ENCODE measurements at places on chromosomes 3 and 15. TPM values are rescaled to one million over a fixed set of nuclear protein-coding genes. Genes with fewer than 3 reads are reported as not detected.
A peak's percentile ranks its signal among the peaks of the same experiment; 100 is the strongest.

Gene WDR76
- total RNA-seq = 41.4 TPM

Gene GOLGA6A
- total RNA-seq = not detected

DNA sequence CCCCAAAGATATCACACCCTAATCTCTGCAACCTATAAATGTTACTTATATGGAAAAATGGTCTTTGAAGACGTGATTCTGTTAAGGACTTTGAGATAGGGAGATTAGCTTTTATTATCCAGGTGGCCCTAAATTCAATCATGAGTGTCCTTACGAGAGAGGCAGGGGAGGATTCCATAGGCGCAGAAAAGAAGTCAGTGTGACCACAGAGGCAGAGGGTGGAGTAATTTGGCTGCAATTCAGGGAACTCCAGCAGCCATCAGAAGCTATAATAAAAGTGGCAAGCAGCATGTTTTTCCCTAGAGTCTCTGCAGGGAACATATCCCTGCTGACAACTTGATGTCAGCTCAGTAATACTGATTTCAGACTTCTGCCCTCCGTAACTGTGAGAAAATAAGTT lies 315.2 kb upstream of the ROBO2 start:
- no peak for DNase-seq

DNA sequence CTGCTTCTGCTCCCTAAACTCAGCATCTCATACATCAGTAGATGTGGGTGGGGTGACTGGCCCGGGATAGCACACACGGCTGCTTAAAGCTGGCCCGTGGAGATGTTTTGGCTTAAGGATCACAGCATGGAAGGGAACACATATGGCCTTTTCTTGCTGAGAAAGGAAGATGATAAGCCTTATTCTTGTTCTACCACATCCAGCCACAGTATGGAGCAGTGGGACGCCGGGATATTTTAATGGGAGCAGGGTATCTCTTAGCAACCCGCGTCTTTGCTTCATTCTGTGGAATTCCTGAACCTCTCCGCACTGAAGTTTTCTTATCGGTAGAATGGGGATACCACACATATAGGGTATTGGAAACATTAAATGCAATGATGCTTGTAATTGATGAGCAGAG lies 94.1 kb upstream of the PROK2 start:
- DNase-seq = no peak

DNA sequence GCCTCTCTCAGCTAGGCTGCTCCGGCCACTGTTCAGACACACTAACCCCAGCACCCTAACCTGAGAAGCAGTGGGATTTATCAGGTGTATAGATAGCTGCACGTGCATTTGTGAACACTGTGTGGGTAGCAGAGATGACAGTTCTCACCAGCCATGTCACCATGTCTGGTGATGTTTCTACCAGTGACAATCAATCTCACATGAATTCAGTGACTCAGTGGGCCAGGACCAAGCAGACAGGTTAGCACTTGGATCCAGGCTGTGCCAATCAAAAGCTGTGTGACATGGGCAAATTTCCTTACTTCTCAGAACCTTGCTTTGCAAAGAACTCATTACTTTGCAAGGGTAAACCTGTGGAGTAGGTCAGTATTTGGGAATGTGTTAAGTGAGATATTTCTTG lies 65.3 kb upstream of the GATM start:
- no peak for DNase-seq

Gene ARL6IP5
- 66.8 TPM for total RNA-seq

DNA sequence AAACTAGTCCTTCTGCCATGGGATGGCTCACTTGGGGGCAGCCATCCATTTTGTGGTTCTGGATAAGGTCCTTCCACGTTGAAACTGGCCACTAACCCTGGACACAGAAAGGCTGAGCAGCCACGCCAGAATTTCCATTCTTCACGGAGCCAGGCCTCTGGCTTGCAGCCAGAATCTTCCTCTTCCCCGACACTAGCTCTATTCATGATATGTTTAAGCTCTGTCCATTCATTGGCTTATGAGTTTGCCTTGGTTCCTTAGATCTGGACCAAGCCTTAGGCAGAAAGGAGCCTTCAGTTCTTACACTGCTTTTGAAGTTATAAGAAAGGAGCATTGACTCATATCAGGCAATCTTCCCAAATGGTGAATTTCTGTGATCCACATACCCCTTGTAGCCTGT lies 288.4 kb upstream of the GOLGA6L4 start:
- DNase-seq = no peak

- DNase-seq = no peak
Observed at GRCh38 chr15:82554849-82555248, 14.6 kb upstream of the RPS17 start.

Gene MGLL
- total RNA-seq = 4.6 TPM

DNA sequence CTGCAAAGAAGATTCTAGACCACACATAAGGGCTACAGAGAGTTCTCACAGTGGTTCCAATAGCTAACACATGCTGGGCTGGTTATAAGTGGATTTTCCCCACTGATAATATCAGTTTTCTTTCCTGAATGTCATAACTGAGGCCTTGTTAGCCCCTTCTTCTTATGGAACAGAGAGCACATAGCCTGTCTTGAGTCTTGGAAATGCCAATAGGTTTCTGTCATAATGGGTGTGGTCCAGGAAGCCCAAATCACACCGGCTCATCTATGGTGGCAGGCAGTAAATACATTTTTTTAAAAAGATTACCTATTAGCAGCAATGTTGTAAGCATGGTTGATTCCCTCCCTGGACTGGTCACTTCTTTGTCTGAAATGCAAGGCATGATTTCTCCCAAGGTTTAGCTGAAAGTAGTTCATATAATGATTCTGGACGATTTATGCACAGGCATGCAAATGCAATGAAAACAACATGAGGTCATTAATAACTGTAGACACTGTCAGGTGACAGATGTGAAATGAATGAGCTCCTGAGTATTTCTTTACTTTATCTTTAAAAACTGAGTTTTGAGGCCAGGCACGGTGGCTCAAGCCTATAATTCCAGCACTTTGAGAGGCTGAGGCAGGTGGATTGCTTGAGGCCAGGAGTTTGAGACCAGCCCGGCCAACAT lies 67.2 kb upstream of the ATP2C1 start:
- no peak for DNase-seq

DNA sequence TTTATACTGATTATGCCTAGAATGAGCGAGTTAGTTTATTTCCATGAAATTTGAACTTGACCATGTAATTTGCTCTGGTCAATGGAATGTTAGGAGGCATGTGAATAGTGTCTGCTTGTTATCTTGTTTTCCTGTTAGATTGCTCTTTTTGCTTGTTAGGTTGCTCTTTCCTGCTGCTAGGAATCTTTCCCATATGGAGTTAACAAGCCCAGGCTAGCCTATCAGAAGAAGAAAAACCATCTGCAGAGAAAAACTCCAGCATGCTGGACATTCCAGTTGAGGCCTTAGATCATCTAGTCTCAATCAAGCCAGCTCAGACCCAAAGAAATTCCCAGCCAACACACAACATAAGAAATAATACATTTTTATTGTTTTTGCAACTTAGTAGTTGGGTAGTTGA lies 470.2 kb upstream of the AGTR1 start:
- no peak for DNase-seq

DNA sequence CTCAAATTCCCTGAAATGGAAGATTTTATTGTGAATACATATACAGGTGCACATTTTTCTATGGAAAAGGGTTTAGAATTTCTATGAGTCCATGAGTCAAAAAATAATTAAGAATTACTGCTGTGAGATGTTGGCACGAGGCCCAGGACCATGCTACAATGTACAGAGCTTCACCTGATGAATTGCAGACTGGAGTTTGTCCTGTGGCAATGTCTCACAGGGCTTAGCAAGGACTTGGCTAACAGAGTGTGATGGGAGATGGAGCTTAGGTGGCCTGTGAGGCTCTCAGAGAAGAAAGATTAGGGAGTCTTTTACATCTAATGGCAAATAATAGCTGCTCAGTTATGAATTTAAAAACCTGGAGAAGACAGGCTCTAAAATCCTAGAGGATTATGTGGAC lies 219.5 kb upstream of the CBLB start:
- DNase-seq = no peak

DNA sequence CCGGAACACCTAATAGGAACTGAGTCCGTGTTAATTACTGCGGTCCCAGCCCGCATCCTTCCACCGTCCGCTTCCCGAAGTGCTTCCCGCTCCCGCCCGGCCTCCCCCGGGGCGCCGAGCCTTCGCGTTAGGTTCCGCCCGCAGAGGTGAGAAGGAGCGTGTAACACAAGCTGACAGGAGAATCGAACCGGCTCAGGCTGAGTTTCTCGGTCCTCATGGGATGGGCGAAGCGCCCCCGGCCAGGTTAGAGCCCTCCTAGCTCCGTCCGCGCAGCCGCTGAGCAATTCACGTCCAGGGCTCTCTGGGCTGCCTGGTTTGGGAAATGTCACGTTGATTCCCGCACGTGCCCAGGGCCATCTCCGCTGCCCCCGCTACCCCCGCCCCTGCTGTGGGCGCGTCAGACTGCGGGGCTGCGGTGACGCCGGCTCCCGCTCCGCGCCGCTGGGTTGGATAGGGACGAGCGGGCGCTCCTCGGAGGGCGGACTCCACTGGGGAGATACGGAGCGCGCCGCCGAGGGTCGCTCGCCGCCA lies 954 bp downstream of the CLDN11 start:
- DNase-seq = no peak

Gene KIF7
- total RNA-seq = 3.3 TPM

- peak; percentile 17 for DNase-seq
Observed at GRCh38 chr3:52798978-52799476, 4.4 kb downstream of the ITIH3 start.

Gene CFAP100
- not detected for total RNA-seq

DNA sequence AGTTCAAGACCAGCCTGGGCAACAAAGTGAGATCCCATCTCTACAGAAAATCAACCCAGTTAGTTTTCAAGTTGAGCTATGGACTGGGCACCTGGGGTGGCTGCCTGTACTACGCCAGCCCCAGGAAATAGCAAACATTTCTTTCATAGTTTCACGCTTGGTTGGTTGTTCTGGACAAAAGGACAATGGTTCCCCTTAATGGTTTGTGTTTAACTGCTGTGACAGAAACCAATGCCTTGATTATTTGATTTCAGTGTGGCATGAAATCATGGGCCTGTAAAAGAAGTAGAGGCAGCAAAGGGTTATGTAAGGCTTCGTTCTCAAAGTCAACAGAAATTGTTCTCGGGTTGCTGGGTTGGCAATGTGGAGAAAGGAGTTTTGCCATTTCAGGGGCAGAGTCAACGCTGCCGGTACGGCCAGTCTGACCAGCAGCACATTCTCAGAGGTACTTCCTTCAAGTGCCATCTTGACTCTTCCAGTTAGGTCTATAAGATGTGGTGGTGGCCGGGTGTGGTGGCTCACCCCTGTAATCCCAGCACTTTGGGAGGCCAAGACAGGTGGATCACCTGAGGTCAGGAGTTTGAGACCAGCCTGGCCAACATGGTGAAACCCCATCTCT lies 12.7 kb downstream of the LCMT2 start:
- no peak for DNase-seq

- no peak for DNase-seq
Observed at GRCh38 chr3:194009892-194010533, 125.9 kb upstream of the HES1 start.

DNA sequence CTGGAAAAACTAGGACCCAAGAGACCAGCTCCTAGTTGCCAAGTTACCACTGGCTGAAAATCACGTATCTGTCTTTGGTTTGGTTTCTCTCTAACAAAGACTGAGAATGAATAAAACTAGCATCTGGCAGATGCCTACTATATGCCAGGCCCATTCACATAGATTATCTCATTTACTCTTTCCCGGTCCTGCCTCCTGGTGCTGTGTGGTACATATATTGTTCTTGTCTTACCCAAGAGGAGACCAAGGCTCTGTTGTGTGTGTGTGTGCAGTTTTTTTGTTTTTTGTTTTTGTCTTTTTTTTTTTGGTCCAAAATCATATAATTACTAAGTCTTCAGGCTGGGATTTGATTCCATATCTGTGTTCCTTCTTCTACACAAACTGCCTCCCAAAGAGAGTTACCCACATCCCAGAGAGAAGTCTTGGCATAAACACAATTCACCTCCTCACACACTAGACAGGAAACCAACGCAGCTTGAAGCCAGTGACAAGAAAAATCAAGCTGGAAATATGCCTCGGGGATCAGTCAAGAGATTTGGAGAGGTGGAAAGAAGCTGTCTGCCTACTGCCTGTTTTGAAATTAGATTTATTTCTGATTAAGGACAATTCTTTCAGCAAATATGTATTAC lies 891 bp downstream of the AHSG start:
- no peak for DNase-seq

Gene NME9
- not detected for total RNA-seq

DNA sequence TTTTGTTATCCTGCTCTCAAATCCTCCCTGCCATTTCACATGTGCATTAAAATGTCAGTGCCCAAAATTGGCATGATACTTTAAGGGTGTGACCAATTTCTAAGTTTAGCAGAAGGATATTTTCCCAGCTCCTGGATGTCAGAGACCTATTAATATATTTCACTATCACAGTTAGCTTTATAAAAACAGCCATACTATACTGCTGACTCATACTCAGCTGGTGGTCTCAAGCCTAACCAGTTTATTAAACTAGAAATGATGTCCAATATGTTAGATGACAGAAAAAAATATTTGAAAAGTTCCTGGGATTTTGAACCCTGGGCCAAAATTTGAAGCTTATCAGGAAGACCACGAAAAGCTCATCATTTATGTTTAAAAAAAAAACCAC lies 60.9 kb upstream of the ZNF280D start:
- no peak for DNase-seq

GRCh38 chr3:196963631-196963953 lies 5.0 kb downstream of the PIGZ start:
- no peak for DNase-seq

GRCh38 chr3:149449799-149450198 lies 24.7 kb upstream of the TM4SF4 start:
- DNase-seq = no peak

DNA sequence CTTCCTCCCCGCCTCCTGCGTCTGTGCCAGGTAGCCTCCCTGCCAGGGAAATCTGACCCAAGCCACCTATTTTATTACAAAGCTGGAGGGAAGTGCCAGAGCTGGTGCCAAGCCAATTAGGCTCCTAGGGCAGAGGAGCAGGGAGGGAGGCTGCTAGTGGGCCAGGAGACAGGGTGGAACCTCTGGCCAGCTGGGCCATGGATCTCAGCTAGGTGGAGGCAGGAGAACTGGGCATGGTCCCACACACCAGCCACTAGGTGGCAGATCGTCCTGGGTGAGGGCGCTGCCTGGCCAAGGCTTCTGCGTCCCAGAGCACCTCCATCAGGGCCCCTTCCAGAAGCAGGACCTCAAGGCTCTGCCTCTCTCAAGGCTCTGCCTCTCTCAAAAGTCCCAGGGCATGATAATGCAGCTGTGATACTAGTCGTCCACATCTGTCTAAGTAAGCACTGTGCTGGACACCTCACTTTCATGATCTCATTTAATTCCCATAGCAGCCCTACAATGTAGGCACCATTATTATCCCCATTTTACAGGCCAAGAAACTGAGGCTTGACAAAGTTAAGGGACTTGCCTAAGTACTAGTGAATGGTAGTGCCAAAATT lies 4.5 kb upstream of the RFT1 start:
- peak; percentile 57 for DNase-seq

Gene CPLX3
- not detected for total RNA-seq

Gene EFHB
- total RNA-seq = not detected

GRCh38 chr3:31354373-31354772 lies 178.4 kb upstream of the STT3B start:
- DNase-seq = no peak

- peak; percentile 44 for DNase-seq
Observed at GRCh38 chr3:3110299-3110630, at the start of gene IL5RA. Gene IL5RA (minus strand): TSS chr3:3110374. CDS start chr3:3104984, 5,390 bp downstream.

Gene ERICH6
- total RNA-seq = 0.06 TPM

- DNase-seq = no peak
Observed at GRCh38 chr15:99386391-99386790, 135.1 kb downstream of the LRRC28 start.
